A549 treated with DMSO at 1 μM for 4 hours (cell line): ENCODE measurements at places on chromosomes 12 and 14. TPM values are rescaled to one million over a fixed set of nuclear protein-coding genes. Genes with fewer than 3 reads are reported as not detected.

The KERA gene
- not detected in 5 replicates for total RNA-seq

The KRT77 gene
- not detected in 5 replicates for total RNA-seq

The TDP1 gene
- total RNA-seq = 11.4 to 17.9 TPM (median 14.4 TPM) in 5 replicates

The C12orf75 gene
- total RNA-seq = 119 to 136 TPM (median 127 TPM) in 5 replicates

The KRT74 gene
- not detected in 5 replicates for total RNA-seq

The NDRG2 gene
- 2.8 to 3.7 TPM (median 3.0 TPM) in 5 replicates for total RNA-seq

The DHRS1 gene
- 10.9 to 13.5 TPM (median 11.8 TPM) in 5 replicates for total RNA-seq

The SLC25A47 gene
- total RNA-seq = not detected in 5 replicates

The PFKM gene
- total RNA-seq = 25.3 to 31.6 TPM (median 27.7 TPM) in 5 replicates

The DBX2 gene
- total RNA-seq = not detected in 5 replicates

The NEUROD4 gene
- total RNA-seq = not detected in 5 replicates

The CLEC4D gene
- not detected in 5 replicates for total RNA-seq

The PGF gene
- 2.3 to 3.9 TPM (median 3.5 TPM) in 5 replicates for total RNA-seq

The HSPB8 gene
- total RNA-seq = 13.0 to 21.8 TPM (median 15.1 TPM) in 5 replicates

The COX14 gene
- total RNA-seq = 69.8 to 77.8 TPM (median 75.1 TPM) in 5 replicates

The ZBTB42 gene
- total RNA-seq = 2.5 to 3.7 TPM (median 3.0 TPM) in 5 replicates

The ZC2HC1C gene
- total RNA-seq = 2.8 to 4.1 TPM (median 3.5 TPM) in 5 replicates

The IQSEC3 gene
- total RNA-seq = 0.01 TPM in 2 of 5 replicates, not detected in the others
